ENCODE measurements at places on chromosomes 5 and 9.

GRCh38 chr5:139524446-139524845 lies 36.7 kb upstream of the UBE2D2 start:
- DNase-seq, result no peak

DNA sequence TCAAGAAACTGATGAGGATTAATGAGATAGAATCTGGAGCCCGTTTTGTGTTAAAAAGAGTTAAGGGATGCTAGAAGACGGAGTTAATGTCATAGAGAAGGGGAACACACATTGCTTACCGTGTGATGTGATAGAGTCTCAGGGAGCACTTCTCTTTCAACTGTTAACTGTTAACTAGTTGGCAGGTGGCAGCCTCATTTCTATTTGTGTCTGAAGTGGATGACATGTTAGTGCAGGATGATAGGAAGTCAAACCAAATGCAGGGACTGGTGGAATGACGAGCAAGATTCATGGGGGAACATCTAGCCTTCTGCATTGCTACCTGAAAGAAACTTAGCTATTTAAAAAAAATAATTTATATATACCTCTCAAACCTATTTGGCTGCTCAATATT lies 222.7 kb downstream of the MAST4 start:
- DNase-seq, result no peak

GRCh38 chr5:169628892-169629291 lies 8.2 kb upstream of the DOCK2 start:
- DNase-seq, result no peak

DNA sequence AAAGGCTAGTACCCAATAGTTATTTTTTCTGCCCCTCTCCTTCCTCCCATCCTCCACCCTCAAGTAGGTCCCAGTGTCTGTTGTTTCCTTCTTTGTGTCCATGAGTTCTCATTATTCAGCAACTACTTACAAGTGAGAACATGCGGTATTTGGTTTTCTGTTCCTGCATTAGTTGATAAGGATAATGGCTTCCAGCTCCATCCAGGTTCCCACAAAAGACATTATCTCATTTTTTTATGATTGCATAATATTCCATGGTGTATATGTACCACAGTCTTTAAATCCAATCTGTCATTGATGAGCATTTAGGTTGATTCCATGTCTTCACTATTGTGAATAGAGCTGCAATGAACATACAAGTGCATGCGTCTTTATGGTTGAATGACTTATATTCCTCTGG lies 128.3 kb upstream of the ANKRD55 start:
- DNase-seq, result no peak

GRCh38 chr5:179243333-179243732 lies 101.9 kb downstream of the ADAMTS2 start:
- no peak for DNase-seq

DNA sequence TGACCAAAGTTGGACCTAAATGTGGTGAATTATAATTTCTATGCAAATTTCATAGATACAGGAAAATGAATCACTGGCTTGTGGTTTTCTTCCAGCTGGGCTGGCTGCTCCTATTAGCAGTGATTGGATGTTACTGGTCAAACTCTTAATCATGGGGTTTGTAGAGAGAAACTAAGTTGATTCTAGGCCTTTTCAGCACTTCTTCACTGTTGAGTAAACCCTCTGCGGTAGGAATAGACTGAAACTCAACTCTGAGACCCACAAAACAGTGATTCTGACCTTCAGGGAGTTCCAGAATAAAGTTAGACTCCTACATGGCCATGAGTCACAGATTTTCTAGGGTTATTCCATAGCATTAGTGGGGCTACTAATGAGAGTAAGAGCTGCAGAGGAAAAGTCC lies 47.9 kb upstream of the FKTN start:
- no peak for DNase-seq
